T-helper 2 cell treated with Interferon-gamma antibody and Interleukin-4, amounts not matched to agents 5 μg/mL and 100 μg/mL, for 36 hours (primary cell): ENCODE measurements at places on chromosomes 2 and 18.

- H3K36me3 ChIP-seq: no peaks in the 10 kb centered on the region
- H3K4me1 ChIP-seq: peaks cover 3% of the 10 kb centered on the region
- H3K27me3 ChIP-seq: peaks cover 59% of the 10 kb centered on the region
These were observed 71.0 kb upstream of the SPATS2L start for GRCh38 chr2:200235533-200235932.

GRCh38 chr2:227577555-227577954 is 21.1 kb upstream of the SCYGR2 start:
- H3K27ac ChIP-seq: no peak overlapping the region
- no peak overlapping the region for H3K4me3 ChIP-seq
- peaks cover 26% of the 10 kb centered on the region for H3K27me3 ChIP-seq

- H3K27me3 ChIP-seq: peaks cover 2% of the 10 kb centered on the region
- peak; percentile 48 for DNase-seq
- peaks cover 56% of the 10 kb centered on the region for H3K36me3 ChIP-seq
These were observed 2.4 kb downstream of the SMAD7 start for GRCh38 chr18:48948112-48949049.

DNA sequence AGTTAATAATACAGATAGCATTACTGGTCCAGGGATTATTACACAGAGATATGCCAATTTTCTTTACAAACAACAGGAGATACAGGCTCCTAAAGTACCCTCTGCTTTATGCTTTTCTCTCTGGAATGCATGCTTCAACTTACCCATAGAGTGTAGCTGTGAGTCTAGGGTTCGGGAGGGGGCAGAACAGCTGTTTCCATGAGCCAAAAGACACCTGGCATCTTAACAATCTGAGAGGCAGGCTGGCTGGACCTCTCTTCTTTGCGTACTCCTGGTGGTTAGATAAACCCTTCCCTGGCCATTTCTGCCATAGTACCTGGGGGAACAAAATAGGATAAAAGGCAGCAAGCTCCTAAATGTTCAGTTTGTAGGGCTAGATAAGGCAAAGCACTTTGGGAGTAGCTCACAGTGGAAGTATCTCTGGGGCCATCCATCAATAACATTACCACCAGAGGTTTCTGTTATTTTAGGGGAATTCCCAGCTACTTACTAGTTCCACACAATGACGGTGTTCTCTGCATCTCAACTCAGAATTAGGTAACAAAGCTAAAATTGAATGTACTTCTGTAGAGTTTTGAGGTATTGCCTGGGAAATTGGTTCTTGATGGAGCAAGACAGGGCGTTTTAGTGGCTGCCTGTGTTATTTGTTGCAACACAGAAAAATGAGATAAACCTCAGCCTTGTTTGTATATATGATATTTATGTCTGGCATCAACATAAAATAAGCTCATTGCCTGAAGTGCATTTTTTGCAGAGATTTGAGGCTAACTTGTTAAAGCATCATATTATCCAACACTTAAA is 6.2 kb upstream of the CCDC85A start:
- H3K4me3 ChIP-seq: no peak overlapping the region
- peaks cover 11% of the 10 kb centered on the region for H3K27me3 ChIP-seq
- no peak for DNase-seq

- H3K4me1 ChIP-seq: no peaks in the 10 kb centered on the region
- DNase-seq: no peak
- H3K27me3 ChIP-seq: no peaks in the 10 kb centered on the region
- no peak overlapping the region for H3K4me3 ChIP-seq
These were observed 596.1 kb upstream of the ZEB2 start for GRCh38 chr2:145116056-145116455.

- no peak overlapping the region for H3K4me3 ChIP-seq
- no peak overlapping the region for H3K27ac ChIP-seq
- no peaks in the 10 kb centered on the region for H3K27me3 ChIP-seq
These were observed 70.2 kb upstream of the SMAD2 start for GRCh38 chr18:48000701-48001100.

DNA sequence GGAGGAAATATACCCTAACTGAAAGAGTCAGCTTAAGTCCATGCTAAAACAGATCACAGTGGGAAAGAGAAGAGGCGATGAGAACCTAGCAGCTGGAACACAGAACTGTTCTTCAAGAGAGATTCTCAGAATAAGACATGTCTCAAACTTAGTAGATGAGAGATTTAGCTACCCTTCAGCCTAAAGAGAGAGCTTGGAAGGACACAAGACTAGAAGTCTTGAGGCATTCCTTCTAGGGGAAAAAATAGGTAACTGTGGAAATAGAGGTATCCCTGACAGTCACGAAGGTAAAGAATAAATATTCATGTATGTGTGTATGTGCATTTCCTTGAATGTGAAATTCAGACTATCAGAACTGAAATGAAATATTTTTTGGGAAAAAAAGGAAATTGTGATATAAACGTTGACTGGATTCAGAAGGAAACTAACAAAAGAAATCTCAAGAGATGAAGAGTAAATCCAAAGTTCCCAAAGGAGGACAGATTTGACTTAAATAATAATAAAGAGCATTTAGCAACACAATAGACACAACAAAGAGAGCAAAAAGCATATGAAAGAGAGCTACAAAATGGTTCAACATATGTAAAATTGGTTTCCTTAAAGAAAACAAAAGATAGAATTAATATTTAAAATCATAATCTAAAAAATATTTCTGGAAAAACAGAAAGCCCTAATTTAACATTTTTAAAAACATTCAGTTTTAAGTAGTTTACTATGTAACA is 258.7 kb downstream of the LRP1B start:
- no peak overlapping the region for H3K27ac ChIP-seq
- no peaks in the 10 kb centered on the region for H3K27me3 ChIP-seq
- H3K36me3 ChIP-seq: no peaks in the 10 kb centered on the region
- H3K4me1 ChIP-seq: no peaks in the 10 kb centered on the region
- DNase-seq: no peak
